T-helper 17 cell (primary cell): ENCODE measurements at places on chromosomes 16 and 17. TPM values are rescaled to one million over a fixed set of nuclear protein-coding genes. Genes with fewer than 3 reads are reported as not detected.

DNA sequence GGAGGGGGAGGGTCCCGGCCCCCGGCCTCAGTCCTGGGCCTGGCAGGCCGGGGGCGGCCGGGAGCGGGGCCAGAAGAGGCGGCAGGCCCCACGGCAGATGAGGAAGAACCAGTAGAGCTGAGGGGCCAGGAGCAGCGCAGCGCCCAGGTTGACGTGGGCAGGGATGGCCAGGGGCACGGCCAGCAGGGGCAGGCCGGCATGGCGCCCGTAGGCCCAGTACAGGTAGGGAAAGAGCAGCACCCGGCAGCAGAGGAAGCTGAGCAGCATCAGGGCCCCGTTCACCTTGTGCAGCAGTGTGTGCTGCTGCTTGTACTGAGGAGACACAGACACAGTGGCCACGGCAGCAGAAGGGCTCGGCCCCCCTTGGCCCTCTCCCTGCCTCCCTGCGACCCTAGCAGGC lies 2.2 kb downstream of the C16orf92 start:
- H3K4me1 ChIP-seq, result peaks cover 14% of the 10 kb centered on the region
- H3K27me3 ChIP-seq, result peaks cover 46% of the 10 kb centered on the region
- peaks cover 10% of the 10 kb centered on the region for H3K36me3 ChIP-seq
- H3K27ac ChIP-seq, result no peak overlapping the region
- no peak overlapping the region for H3K4me3 ChIP-seq

GRCh38 chr17:32523017-32523680 lies 36.4 kb downstream of the CDK5R1 start:
- peak overlapping the region; percentile 86 for H3K27ac ChIP-seq
- no peaks in the 10 kb centered on the region for H3K27me3 ChIP-seq
- peak overlapping the region; percentile 68 for H3K4me3 ChIP-seq
- peaks cover 42% of the 10 kb centered on the region for H3K4me1 ChIP-seq
- DNase-seq, result no peak

Gene HEATR9
- total RNA-seq, result not detected

Gene MYOCD
- not detected for total RNA-seq

Gene SEPHS2
- 18.3 TPM for total RNA-seq

Gene PRRT2
- 3.4 TPM for total RNA-seq
